ENCODE measurements at places on chromosomes 3 and 15.
A peak's percentile ranks its signal among the peaks of the same experiment; 100 is the strongest.

- peak; percentile 38 for DNase-seq
Observed at GRCh38 chr3:123449102-123449996, 459 bp upstream of the ADCY5 start.

DNA sequence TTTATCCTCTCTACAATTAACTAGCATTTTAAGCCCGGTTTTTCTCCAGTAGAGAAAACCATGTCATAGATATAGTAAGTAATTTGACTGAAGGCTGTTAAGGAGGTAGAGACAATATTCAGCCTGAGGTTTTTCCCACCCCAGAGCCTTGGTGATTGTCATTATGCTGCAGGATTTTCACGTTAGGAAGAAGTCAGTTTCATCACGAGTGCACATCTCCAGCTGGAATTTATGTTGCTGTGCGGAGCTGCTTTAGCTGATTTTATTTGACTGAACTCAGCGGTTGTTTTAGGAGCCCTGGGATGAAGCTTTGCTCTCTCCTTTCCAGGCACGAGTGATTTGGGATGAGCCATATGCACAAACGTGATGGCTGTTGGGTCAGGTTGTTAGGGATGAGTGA is 271.3 kb upstream of the RGMA start:
- no peak for DNase-seq

DNA sequence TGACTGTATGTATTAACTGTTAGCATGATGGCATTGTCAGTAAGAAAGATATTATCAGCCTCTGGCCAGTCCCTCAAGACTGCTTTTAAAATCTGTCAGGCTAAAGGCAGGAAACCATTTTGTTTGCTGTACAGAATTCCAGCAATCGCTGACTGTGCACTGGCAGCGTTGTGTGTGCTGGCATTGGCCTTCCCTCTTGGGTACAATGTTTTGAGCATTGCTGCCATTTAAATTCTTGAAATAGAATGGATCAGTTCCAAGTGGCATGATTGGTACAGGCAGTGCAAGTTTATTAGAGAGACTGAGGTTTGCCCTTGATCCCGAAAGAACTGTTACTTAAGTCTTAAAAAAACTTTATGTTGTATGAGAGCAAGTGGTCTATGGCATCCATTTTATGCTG is 788.7 kb downstream of the OTOL1 start:
- no peak for DNase-seq

- no peak for DNase-seq
Observed at GRCh38 chr3:146221276-146221675, 29.6 kb downstream of the PLSCR4 start.

DNA sequence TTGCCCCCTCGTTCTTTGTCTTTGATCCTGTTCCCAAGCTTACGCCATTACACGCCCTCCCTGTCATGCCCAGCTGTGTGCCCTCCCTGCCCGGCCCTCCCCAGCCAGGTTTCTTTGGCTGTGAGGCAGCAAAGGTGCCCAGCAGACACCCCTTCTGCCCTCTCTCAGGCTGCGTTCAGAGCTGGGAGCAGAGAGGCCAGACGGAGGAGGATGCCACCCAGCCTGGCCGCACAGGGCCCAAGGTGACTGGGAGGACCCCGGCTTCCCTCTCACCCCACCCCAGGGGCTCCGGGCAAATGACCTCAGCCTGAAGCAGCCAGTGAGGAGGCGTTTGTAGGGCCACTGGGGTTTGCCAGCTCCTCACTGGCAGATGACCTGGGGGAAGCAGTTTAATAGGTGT is 30.8 kb upstream of the LACTB start:
- no peak for DNase-seq

DNA sequence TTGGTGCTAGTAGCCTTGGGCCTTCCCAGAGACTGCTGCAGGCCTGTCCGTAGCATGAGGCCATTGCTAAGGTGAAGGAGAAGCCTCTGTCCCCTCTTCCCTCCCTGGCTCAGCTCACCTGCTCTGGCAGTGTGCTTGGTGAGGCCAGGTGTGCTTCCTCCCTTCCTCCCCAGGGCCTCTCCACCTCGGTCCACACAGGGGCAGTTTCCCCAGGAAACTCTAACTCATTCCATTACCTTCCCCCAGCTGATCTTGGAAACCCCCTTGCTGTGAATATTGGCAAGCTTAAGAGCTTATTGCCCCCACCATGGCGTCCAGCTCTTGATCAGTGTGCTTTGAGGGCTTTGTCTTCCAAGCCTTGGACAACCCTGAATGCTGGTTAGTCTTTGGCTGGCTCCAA is 52.7 kb downstream of the ZNF445 start:
- no peak for DNase-seq

GRCh38 chr15:87841426-87841998 is 415.0 kb downstream of the NTRK3 start:
- no peak for DNase-seq

GRCh38 chr3:184537885-184538665 is 23.5 kb upstream of the EPHB3 start:
- DNase-seq: no peak

GRCh38 chr15:29670266-29670665 is 152.0 kb downstream of the TJP1 start:
- DNase-seq: no peak

DNA sequence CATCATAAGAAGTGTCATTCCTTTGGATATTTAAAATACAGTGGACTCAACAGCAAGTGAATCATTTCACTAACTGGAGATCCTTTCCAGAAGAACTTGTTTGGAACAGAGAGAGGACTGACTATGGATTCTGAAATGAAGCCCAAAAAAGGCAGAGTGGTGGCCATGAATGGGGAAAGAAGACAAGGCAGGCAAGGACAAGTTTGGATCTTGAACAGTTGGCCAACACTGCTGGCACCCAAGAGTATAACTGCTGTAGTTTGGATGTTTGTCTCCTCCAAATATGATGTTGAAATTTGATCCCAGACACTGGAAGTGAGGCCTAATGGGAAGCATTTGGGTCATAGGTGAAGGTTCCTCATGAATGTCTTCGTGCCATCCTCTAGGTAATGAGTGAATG is 686.9 kb downstream of the GRM7 start:
- DNase-seq: no peak

- no peak for DNase-seq
Observed at GRCh38 chr3:46674031-46674845, 19.2 kb downstream of the ALS2CL start.

DNA sequence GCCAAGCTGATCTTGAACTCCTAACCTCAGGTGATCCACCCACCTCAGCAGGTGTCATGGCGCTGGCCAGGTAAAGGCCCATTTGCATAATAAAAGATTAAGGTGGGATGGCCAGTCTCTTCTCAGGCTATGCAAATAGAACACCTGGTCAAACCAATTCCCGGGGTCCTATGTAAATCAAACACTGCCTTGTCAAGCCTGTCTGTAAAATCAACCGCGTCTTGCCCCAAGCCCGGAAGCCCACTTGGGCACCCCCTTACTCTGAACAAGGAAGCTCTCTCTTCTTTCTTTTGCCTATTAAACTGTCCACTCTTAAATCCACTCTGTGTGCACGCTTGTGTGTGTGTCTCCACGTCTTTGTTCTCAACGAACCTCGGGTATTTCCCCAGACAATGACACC is 13.0 kb upstream of the POC1A start:
- no peak for DNase-seq

DNA sequence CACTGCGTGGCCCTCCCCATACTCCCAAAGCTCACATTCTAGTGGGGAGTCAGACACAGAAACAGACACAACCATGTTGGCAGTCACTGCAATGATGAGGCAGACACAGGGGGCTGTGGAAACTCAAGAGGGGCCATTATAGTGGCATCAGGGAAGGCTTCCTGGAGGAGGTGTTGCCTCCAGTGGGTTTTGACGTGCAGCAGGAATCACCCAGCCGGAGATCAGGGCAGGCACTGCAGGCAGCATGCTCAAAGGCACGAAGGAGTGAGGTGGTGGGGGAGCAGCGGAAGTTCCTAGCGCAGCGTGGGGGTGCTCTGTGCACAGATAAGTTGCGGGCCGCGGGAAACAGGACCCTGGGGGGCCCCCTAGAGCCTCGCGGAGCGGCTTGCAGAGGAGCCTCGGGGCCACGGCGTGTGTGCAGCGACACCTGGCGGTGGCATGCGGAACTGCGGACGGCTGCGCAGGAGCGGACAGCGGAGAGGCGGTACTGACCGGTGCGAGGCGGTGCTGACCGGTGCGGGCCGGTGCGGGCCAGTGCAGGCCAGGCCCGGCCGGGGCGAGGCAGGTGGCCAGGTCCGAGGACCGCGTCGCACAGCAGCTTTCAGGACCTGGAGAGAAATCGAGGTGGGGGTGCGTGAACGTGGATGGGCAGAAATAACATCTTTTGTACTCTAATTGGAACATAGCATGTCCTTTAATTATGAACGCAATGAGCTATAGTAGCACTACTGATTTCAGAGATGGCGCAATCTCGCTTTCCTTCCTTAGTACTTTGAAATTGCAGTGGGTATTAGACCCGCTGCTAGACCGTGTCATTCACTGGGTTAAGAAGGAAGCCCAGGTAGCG is 101.5 kb downstream of the FBLN2 start:
- DNase-seq: no peak

Measured in NCI-H2107 (cell line).